ENCODE measurements at places on chromosomes 6 and 20.

DNA sequence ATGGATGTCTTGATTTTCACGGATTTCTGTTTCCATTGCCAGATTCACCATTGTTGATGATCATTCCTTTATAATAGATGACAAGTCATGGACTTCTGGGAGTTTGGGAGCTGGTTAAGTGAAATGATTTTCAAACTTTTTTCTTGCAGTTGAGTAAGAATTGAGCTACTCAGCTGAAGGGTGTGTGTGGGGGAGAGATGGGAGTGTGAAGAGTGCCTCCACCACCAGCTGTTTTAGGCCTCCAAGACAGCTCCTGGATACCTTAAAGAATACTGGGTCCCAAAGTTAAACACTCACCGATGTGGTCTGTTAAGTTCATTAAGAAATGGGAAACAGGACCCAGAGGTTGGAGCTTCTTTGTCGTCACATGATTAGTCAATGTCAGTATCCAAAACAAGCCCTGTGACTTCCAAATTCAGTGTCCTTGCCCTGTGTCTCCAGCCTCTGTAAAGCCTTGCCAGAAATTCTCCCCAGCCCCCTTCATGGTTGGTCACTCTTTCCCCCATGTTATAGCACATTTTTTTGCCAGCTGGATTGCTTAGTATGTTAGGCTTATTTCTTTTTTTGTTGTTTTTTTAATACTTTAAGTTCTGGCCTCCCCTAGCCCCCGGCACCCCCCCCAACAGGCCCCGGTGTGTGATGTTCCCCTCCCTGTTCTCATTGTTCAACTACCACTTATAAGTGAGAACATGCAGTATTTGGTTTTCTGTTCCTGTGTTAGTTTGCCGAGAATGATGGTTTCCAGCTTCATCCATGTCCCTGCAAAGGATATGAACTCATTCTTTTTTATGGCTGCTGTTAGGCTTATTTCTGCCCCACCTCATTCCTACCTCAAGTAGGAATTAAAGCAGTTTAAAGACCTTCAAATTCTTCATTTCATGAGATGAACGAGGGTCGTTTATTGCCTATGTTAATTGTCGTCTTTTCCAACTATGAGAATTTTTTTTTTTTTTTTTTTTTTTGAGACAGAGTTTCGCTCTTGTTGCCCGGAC, 26.9 kb downstream of the BICRAL start:
- no peak for DNase-seq

DNA sequence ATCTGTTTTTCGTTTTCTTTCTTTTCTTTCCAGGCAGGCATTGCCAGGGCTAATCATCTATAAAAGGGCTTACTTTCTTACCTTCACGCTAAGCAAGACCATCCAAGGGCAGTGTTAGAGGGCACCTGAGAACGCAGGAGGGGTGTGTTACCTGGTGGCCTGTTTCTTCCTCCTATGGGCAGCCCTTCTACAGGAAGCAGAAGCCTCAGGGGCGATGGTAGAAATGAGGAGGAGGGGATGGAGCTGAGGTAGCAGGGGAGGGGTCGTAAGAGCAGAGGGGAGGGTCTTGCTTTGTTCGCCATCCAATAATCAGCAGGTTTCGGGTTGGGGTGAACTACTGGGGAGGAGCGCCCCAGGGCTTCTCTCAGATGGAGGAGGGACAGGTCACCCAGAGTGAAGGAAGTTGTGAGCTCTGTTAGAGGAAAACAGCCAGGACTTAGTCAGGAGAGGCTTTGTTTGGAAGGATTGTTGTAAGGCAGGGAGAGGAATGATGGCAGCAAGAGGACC, 1.5 kb upstream of the CCR6 start:
- DNase-seq: no peak

DNA sequence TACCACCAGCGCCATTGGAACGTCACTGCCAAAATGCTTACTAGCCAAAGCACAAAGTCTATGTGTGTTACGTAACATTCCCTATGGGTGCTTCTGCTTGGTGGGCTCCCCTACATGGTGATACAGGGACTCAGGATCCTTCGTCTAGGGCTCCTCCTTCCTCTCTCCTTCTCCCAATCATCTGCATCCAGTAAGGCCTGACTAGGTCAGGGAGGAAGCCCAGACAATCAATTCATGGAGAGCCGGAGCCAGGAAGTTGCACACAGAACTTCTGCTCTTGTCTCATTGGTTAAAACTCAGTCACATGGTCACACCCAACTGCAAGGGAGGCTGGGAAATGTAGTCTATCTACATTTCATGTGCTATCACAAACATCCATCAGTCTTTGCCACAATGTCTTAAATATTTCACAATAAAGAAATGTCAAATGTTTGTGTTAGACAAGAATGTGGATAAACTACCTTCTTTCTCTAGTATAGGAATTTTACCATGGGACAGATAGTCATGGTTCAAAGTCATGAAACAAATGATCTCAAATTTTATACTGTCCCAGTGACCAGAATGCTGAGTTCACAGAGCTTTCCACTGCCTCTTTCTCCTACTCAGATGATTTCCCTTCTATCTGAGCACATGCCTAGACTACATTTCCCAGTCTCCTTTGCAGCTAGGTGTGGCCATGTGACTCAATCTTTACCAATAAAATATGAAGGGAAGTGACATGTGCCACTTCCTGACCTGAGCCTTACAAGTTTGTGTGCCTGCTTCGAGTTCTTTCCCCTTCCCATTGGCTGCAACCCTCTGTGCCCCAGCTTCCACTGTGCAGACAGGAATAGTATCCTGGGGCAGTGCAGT, 9.3 kb upstream of the KCNK15 start:
- DNase-seq: peak; percentile 57

GRCh38 chr6:29705389-29706231, 17.6 kb upstream of the HLA-F start:
- DNase-seq: peak; percentile 58

Data from CD4-positive, alpha-beta T cell treated with Interleukin-17A for 1 hour (primary cell).